ENCODE measurements at places on chromosomes 2 and 18.

- no peak for DNase-seq
These were observed 45.2 kb downstream of the PPP4R1 start for GRCh38 chr18:9569178-9569577.

GRCh38 chr2:43280994-43281393 lies 54.6 kb upstream of the ZFP36L2 start:
- no peak for DNase-seq

GRCh38 chr2:32482471-32482870 lies 125.6 kb downstream of the BIRC6 start:
- no peak for DNase-seq

- DNase-seq = no peak
These were observed 166.5 kb downstream of the SLC8A1 start for GRCh38 chr2:40285391-40285790.

- DNase-seq = no peak
These were observed 56.8 kb downstream of the SMAD2 start for GRCh38 chr18:47873625-47874024.

GRCh38 chr18:7871560-7872456 lies 304.7 kb downstream of the PTPRM start:
- DNase-seq = no peak
